ENCODE measurements at places on chromosomes 6 and 20.

DNA sequence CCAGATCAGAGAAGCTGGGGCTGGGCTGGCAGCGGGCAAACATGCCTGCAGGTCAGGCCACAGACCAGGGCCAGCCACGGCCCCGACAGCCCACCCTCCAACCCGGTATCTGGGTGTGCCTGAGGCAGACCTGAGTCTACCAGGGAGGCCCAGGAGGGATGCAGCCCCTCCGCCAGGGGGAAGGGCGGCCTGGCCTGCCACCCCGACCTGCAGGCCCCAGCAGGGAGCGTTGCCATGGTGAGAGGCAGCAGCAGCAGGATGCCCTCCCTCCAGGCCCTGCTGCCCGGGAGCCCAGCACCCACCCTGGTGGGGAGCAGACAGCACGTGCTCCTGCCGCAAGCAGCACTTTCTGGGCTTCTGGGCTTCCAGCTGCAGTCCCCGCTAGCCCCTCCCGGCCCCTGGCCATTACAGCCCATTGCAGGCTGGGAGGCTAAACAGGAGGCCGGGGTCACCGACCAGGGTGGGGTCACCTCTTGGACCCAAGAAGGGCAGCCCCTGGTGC, 3.8 kb upstream of the EEF1A2 start:
- no peak for DNase-seq

GRCh38 chr6:112029045-112029822, 24.7 kb upstream of the CCN6 start:
- DNase-seq = peak; percentile 25

DNA sequence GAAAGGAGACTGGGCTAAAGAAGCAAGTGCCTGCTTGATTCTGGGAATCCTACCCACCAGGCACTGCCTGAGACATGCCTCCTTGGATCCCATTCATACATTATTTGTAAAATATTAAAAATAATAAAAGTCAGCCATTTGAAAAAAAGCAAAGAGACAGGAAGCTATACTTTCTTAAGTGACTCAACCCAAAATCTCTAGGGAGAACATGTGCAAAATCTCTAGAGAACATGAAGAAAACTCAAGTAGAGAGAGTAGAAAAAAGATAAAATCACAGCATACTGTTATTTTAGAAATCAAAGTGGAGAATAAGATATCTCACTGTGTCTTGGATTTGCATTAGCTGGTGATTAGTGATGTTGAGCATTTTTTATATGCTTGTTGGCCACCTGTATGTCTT, 197.2 kb upstream of the GGTLC1 start:
- no peak for DNase-seq

DNA sequence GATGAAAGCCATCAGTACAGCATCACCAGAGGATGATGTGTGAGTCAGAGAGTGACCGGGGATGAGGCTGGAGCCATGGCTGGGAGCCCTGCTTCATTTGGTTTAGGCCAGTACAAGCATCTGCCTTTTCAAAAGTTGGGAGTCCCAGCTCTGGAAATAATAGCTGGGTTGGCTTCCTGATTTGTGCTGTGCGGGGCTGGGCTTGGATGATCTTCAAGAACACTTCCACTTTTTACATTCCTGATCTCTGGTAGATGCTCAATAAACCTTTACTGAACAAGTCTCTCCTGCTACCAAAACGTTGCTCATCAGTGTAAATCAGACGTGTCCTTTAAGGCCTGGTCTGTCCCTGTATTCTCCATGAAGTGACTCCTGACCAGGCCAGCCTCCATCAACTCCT, 44.1 kb upstream of the ADGRF4 start:
- DNase-seq = no peak

DNA sequence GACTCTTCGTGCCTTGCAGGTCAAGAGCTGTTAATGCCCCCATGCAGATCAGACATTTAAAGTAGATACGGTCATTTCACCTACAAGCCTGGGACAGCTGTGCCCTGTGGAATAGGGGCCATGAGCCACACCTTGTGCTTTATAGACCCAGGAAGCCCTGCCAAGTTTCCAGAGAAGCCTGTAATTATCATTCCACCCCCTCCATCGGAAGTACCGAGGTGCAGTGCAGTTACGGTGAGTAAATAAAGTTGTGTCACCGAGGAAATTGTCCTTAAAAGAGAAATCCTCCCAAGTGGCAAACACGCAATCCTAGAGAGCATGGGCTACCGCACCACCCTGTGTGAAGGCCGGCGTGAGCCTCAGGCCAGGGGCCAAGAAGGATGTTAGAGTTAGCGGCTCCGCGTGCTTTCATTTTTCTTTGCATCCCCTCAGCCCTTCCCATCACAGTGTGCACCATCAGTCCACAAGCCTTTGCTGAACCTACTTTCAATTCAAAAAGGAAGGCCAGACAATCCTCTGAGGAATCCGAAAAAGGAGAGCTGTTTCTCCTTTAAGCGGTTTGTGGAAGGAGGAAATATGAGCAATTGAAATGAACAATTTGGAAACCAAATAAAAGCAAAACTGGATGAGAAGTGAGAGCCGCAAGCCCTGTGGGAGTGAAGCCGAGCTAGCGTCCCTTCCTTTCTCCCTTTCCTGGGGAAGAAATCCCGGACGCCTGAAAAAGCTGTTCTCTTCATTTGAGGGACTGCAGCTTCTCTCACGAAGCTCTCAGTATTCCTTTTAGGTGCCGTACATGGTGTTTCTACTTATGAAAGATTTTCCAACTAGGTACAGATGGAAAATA, 183.3 kb upstream of the PDE10A start:
- no peak for DNase-seq

DNA sequence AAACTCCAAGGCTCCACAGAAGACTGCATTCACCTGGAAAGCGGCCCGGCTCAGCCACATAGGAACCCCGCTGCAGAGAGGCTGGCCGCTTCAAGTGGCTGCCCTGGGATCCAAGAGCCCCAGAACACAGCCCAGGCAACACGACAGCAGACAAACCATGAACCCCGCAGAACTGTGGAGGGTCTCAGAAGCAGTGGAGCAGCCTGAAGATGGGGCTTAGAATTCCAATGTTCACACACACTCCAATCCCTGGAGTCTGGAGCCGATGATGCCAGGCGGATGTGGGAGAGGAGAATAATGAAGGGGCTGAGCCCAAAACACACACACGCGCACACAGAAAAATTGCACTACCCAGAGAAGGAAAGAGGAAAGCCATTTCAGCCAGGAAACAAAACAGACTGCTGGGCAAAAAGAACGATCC, 52.4 kb downstream of the NINL start:
- no peak for DNase-seq

GRCh38 chr6:89987140-89987539, 92.9 kb downstream of the GJA10 start:
- no peak for DNase-seq

DNA sequence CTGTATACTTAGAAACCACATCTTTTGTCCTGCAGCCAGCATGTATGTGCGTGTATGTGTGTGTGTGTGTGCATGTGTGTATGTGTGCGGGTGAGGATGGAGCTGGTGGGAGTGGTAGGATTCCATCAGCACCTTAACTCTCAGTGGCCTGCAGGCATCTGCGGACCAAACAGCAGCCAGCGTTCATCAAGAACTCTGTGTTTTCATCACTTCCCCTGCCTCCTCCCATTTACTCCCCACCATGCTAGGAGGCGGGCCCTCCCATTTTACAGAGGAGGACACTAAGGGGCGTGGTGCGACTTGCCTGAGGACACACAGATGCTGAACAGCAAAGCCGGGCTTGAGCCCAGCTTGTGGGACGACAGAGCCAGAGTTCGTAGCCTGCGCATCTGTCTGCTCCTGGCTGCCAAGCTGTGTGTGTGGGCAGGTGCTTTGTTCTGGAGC, 8.9 kb downstream of the VSTM2L start:
- DNase-seq = no peak

DNA sequence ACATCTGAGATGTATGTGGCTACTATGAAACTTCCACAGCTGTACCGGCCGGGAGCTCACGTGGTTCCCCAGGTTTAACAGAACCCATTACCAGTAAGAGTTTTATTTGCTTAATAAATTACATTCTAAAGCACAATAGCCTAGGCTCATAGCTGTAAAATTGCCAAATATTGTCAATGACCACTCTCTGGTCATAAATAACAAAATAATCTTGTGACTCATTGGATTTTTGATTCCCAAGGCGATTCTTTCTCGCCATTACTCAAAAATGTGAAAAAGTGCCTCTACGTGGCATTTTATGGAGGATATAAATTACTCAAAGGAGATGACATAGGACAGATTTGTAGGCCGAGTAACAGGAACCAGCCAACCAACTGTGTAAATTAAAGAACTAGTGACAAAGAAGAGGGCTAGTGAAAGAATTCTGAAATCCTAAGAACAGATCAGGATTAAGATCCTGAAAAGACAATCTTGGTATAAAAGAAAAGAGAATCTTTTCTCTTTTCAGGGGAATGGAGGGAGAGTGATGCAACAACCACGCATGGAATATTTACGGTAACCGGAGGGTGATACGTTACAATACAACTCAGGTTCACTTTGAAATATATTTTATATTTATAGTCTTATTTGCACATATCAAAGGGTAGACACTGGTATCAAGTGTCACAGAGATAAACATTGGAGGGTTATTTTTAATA, 199.7 kb downstream of the FOXC1 start:
- DNase-seq = no peak

DNA sequence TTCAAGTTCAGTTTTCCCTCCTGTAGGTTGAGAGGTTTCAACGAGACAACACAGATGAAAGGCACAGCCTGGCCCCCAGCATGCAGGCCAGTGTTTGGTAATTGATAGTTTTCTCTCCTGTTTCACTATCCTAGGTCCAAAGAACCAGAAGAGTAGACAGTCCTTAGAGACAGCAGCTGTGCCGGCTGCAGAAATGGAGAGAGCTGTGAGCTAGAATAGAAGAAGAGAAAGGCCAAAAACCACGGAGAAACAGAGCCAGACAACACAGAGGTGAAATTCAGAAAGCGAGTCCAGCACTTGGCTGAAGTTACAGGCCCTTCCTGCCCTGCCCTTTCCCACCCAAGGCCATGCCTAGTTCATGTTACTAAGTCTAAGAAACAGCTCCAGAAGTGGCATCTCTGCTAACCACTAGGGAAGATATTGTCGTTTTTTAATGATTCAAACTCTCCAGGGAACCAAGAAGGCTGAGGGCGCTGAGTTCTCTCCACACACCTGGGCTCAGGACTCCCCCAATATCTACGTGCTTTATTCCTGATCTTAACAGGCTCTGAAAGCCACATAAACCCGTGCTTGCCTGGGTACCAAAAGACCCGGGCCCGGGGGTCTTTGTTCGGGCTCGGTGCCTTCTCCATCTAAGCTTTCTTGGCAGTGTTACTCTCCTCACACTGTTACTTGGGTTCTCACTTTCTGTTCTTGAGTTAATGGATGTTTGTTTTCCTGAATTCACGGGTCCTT, 16.5 kb upstream of the RBPJL start:
- DNase-seq = no peak

DNA sequence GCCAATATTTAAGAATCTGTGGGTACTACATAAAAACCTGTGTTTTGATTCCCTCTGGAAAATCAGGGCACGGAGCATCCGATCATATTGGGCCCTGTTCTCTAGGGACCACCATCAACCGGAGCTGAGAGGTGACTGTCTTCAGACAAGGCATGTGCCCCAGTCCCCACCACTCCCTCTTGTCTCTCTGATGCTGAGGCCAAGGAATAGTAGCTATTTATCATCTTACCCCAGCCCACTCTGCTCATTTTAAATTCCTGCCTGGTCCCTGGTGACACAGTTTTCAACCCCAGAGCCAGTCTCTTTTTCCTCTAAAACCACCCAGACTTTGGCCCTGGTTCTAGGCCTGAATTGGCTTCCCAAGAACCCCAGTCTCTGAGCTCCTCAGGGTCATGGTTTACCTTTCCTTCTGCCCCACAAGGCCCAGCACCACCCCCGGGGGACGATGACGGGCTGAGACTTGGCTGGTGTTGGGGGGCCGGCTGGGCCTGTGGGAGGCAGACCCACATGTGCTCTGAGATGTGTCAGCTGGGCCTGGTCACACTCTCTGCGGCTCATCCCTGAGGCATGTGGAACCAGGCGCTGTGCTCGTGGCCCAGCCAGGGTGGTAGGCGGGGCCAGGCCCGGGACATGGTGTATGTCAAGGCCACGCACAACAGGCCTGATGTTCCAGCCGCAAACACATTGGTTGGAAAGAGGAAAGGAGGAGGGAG, 114.4 kb downstream of the CEBPB start:
- DNase-seq = no peak

- DNase-seq = no peak
These were observed 18.4 kb upstream of the RBBP8NL start for GRCh38 chr20:62445553-62446340.

GRCh38 chr6:156822747-156823206, 45.6 kb downstream of the ARID1B start:
- no peak for DNase-seq

GRCh38 chr6:82025271-82025670, 222.3 kb downstream of the IBTK start:
- DNase-seq = no peak

GRCh38 chr6:16007146-16007545, 121.7 kb upstream of the MYLIP start:
- no peak for DNase-seq
